ENCODE measurements at places on chromosomes 5 and 9.
A peak's percentile ranks its signal among the peaks of the same experiment; 100 is the strongest.

DNA sequence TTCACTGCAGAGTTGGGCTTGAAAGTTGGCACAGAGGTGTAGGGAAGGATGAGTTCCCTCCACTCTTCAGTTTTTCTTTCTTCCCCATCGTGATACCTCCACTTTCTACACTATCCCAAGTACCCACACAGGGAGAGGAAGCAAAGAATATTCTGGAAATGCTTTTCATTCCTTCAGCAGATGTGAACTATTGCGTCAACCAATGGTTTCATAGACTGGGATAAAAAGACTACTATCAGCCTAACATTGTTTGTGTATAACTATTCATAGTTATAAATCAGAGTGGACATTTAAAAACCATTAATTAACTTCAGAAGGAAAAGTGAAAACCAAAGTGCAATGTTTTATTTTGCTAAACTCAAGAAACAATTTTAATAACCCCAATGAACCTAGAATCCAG, 63.6 kb upstream of the MAMDC2 start:
- DNase-seq: no peak

DNA sequence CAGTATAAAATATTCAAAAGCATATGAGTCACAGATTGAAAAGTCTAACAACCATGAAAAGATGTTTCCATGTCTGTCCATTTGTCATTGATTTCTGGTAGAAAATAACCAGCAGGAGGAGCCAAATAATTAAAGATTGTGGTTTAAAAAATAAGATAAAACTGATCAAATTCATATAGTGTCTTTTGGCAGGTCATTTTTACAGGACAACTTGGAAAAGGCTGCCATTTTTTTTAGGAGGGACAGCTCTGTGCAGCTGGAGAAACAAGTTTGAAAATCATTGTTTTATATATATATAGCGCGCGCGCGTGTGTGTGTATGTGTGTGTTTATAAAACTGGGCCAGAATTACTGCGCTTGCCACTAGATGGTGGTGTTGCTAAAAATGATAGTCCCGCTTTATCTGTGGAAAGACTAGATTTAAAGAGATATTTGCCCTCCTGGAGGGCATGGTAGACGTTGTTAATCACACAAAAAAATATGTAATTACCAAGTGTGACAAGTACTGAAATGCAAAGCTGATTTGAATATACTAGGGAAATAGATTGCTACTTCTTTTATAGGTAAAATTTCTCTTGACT, 1.3 kb upstream of the TRMO start:
- DNase-seq: peak; percentile 61

DNA sequence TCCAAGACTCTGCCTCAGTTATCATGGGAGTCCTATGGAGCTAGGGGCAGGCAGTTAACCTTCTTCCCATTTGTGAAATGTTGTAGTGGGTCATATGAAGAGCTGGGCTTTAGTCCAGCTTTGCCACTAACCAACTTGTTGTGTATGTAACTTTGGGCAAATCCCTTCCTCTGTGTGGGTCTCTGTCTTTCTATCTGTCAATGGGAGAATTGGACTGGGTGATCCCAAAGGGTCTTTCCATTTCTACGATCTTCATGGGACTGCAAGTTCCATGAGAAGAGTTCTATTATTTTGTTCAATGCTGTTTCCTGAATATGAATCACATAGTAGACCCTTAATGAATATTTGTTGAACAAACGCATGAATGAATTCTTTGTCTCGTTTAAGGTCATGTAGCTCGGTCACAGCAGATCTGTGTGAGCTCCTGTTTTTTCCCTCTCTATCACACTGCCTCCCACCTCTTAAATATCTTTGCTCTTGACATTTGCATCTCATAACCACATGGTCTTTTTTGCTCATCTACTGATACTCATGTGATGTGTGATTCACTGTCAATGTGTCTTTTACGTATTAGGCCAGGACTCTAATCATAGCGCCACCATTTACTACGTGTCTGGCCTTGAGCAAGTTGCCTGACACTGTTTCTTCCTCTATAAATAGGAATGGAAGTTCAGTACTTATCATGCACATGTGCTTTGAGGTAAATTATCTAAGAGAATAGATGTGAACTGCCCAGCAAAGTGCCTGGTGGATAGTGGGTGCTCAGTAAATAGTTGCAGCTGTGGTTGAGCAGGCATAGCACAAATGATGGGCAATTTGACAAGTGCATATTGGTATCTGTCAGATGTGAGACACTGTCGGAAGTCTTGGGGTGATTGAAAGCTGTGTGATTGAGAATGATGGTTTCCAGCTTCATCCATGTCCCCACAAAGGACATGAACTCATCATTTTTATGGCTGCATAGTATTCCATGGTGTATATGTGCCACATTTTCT, 37.4 kb downstream of the PTTG1 start:
- DNase-seq: no peak

GRCh38 chr5:52544738-52545137, 243.0 kb upstream of the ITGA1 start:
- DNase-seq: no peak

GRCh38 chr5:40312205-40312604, 367.5 kb upstream of the PTGER4 start:
- DNase-seq: no peak

DNA sequence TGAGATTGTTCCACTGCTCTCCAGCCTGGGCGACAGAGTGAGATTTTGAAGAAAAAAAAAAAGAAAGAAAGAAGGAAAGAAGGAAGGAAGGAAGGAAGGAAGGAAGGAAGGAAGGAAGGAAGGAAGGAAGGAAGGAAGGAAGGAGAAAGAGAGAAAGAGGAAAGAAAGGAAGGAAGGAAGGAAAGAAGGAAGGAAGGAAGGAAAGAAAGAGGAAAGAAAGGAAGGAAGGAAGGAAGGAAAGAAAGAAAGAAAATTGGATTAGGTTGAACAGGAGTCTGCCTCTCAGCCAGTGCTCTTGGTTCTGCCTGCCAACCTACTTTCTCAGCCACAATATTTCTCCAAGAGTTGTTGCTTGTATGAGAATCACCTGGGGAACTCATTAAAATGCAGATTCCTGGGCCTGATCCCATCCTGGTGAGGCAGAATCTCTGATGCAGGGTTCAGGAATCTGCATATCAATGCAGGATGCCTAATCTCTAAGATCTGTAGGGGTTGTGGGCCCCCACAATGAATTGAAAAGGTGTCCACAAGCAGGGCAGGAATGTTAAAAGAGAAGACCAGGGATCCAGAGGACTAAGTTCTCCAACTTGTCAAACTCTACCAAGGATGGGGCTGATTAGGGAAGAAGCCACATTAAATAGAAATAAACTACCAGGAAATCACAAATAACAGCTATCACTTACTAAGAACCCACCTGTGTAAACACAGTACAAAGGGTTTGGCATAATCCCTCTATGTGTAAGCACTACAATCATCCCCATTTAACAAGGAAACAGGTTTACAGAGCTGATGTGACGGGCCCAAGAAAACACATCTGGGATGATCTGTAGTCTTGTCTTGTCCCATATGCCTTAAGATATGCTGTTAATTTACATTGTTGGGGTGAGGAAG, 23.4 kb upstream of the GALNT10 start:
- DNase-seq: no peak

DNA sequence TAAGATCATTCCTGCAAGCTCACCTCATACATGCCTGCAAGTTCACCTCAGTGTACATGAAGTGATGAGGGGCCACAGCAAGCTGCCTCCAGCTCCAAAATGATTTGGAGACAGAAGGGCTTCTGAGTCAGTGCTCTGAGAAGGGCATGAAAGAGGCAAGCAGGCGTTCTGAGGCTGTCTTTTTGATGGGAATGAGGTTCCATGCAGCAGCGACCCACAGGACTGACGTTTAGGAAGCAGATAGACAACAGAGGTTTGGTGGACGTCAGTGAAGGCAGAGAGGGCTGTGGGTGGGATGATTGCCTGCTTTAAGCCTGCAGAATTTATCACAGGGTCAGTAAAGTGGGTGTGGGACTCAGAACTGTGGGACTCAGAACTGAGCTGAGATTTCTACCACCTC, 8.9 kb upstream of the SMIM32 start:
- DNase-seq: no peak

DNA sequence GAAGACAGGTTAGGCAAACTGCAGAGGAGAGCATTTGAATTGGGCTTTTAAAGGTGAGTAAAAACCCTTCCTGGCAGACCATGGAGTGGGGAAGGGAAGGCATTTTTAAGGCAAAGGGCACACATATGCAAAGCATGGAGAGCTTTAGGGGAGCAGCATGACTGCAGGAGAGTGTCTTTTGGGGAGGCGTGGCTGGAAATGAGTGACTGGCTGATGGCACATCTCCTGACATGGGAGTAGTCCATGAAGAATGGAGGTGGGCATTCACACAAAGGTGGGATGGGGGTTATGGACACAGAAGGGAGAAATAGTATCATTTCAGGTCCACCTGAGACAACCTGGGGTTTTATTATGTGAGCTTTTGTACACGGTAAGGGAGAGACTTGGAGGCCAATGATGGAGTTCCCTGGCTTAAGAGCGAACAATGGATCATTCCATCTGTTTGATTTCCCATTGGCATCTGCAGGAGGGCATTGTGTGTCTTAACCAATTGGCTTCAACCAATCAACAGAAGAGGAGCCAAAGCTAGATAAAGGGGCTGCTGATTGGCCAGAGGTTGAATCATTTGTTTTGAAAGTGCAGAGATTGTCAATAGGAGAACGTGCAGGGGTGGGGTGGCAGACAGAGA, 2.1 kb downstream of the NSG2 start:
- no peak for DNase-seq

DNA sequence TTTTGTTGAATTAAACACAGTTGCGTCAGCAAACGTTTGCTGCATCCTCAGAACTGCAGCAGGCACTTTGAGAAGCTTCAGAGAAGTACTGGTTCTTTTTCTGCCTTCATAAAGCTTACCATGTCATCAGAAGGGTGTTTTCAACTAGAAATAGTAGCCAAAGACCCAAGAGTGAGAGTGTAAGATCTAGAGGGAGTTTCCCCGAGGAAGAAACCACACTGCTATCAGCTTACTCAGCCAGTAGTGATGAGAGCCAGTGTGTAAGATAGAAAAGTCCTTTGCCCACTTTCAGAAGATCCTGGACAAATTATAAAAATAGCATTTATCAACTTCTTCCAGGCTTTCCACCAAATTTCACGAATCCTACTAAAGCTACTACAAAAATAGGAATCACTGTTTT, 154.5 kb downstream of the PAPPA start:
- no peak for DNase-seq

GRCh38 chr9:83649515-83649914, 26.6 kb downstream of the IDNK start:
- DNase-seq: no peak

DNA sequence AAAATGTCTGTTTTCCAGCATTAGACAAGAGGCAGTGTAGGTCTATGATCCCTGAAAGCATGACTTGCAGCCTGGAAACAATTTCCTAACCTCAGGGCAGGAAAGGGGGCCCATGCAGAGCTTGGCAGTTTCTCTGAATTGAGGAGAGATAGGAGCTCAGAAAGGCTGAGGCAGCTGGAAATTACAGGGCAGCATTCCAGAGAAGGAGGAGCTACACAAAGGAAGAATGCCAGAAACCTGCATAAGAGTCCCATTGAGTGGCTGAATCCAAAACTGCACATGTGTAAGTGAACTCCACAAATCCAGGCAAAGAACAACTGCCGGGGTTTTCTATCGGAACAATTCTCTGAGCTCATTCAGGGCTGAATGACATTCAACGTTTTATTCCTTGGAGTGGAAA, 346.8 kb downstream of the PIK3R1 start:
- no peak for DNase-seq
